CD4-positive, alpha-beta T cell treated with Interleukin-6 at 100 ng/mL for 8 hours (primary cell): ENCODE measurements at places on chromosomes 4 and X.
A peak's percentile ranks its signal among the peaks of the same experiment; 100 is the strongest.

- DNase-seq, result no peak
Measured at GRCh38 chr4:139841464-139842195, 176.0 kb downstream of the MGST2 start.

DNA sequence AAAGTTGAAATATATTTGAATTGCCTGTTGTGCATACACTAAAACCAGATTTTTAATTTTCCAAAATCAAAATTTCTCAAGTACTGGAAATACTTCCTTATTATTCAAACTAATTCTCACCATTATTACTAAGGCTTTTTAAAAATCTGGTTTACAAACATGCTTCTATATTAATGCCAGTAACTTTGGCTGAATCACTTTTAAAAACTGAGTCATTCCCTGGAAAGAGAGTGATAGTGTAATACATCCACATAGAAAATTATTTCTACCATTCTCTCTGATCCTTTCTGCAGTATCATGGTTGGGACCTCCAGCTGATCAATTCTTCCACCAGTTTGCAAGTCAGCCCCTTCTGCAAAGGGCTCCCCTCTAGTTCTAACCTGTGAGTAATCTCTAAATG lies 165.3 kb upstream of the FAM241A start:
- no peak for DNase-seq

DNA sequence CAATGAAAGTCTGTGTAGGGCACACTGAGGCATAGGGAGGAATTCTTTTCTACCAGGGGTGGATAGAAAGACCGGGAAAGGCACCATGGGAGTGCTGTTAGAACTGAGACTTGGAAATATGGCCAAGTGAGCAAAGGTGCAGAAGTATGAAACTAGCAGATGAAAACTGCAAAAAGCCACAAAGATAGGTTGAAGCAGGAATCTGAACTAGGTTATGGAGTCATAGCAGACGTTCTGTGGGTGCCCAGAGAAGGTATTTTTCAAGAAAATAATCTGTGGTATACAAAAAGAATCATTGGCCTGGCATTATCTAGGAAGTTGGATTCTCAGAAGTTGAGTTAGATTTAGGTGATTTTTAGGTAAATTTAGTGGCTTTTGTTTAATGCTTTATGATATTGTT lies 48.5 kb downstream of the SMAD1 start:
- no peak for DNase-seq

GRCh38 chr4:100728861-100729260 lies 211.0 kb upstream of the EMCN start:
- no peak for DNase-seq

DNA sequence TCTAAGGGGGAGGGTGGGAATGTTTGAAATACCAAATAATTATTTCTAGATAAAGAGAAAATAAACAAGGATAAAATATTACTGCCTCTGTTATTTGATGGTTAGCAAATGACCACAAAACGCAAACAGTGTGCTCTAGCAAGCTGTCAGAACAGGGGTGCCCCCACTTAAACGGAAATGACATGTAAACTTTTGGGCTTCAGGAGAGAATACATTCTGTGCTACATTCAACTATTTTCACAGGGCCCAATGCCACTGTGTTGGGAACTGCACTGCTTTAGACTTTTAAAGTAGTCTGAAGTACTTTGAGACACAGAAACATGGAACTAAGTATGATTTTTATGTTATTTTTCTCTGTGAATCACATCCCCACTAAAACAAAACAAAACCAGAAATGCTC lies 14.1 kb downstream of the CD40LG start:
- DNase-seq, result peak; percentile 36

DNA sequence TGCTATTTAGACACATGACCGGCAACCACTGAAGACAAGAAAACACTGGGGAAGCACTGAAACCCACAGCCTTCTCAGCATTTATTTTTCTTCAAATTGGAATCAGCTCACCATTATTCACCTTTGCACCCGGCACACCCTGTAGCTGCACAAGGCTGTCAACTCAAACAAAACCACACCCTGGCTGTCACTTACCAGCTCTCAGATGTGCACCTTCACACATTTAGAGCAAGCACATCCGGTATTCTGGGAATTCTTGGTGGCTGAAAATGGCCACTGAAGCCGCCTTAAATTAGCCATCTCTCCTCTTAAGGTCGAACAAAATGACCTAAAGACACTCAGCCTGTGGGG lies 5.9 kb downstream of the ZFYVE28 start:
- peak; percentile 79 for DNase-seq

GRCh38 chr4:169116270-169116901 lies 106.3 kb upstream of the CBR4 start:
- DNase-seq, result no peak

DNA sequence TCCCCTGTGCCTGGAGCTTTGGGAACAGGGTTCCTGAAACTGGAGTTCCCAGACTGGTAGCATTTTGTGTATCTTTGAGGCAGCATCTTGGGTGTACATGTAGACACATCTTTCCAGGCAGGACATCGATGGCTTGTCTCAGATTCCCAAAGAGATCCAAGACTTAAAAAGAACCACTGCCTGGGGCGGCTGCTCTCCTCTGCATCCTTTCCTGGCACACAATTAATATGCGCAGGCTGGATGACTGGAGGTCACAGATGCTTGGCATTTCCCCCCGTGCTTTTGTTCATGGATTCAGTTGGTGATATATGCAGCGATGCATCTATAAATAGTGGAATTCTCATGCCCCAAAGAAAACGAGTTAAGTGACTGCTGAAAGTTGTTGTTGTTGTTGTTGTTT lies 80.5 kb downstream of the CLDN34 start:
- no peak for DNase-seq

DNA sequence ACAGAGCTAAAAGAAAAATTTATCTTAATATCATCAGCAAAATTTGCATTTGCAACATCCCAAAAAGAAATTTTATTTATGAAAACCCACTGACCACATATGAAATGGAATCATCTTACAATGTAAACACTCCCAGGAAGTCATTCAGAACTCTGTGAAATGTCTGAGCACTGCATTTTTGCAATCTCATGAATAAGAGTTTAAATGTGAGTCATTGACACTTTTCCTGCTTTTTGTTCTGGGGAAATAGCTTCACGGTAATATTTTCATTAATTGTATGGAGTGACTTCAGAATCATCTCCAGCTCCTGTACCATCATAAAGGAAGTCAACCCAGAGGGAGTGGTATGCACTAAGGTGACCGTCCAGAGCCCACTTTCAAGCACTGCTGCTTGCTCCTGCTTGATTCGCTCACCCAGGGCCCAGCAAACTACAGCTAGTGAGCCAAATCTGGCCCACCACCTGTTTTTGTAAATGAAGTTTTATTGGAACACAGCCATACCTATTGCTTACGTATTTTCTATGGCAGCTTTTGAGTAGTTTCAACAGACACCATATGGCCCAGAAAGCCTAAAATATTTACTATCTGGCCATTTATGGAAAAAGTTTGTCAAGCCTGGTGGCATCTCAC lies 17.2 kb downstream of the EDNRA start:
- DNase-seq, result no peak

- no peak for DNase-seq
Measured at GRCh38 chr4:173212379-173212778, 43.8 kb downstream of the GALNT7 start.

DNA sequence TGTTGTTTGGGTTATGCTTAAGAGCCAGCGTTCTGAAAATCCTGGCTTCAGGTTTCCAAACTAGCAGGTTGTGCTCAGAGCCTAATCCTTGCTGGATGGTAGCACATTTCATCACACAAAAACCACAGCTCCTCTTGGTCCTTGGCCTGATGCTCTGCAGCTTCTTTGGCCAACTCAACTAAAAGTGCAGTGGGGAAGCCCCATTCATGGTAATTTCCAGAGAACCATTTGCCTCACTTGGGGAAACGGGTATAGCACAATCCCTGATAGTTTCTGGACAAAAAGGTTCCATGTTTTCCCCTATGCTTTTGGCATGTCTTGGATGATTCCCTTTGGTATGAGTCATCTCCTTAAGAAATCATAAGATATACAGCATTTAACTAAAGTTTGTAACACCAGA lies 78.7 kb downstream of the SYNPO2 start:
- no peak for DNase-seq

GRCh38 chr4:85995361-85995760 lies 364.5 kb downstream of the MAPK10 start:
- no peak for DNase-seq

- no peak for DNase-seq
Measured at GRCh38 chr4:76276813-76277212, 25.3 kb downstream of the FAM47E start.

- no peak for DNase-seq
Measured at GRCh38 chr4:56902703-56903102, 5.0 kb upstream of the REST start.

GRCh38 chr4:7323872-7324650 lies 110.7 kb downstream of the PSAPL1 start:
- no peak for DNase-seq

DNA sequence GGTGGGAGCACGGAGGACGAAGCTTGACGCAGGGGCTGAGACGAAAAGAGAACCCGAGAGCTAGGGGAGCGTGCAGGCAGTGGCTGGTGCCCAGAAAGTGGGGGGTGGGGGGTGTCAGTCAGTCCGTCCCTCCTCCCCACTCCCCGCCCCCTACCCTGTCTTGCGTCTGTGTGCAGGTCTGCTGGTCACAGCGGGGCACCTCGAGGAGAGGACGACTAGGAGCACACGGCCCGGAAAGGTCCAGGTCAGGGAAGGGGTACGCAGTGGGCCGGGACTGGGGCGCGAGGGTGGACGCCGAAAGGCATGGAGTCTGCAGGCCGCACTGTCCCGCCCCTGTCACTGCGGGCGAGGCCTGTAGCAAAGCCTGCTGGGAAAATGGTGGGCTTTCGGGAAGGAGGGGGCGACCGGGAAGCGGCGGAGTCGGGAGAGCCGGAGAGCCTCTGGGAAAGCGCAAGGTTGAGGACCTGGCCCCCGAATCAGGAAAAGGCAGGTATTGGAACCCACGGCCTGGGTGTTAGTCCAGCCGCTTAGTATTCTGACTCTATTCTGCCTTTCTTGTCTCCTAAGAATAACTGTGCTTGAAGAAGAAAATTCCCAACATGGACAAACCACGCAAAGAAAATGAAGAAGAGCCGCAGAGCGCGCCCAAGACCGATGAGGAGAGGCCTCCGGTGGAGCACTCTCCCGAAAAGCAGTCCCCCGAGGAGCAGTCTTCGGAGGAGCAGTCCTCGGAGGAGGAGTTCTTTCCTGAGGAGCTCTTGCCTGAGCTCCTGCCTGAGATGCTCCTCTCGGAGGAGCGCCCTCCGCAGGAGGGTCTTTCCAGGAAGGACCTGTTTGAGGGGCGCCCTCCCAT lies 769 bp downstream of the TCEAL1 start:
- no peak for DNase-seq

DNA sequence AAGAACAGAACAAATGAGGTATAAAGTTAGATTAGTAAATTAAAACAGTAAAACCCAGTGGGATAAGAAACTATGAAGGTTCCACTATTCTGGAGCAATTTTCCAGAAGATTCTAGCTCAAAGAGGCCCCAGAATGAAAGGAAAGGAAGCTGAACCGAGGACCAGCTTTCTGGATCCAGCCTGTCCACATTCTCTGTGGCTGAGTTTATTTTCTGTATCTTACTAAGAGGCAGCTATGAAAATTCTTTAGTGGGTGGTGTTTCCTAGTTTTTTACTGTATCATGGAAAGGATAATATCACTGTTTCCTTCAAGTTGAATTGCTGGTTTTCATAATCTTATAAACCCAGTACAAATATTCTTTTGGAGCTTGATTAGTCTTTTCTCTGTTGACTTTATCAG lies 11.8 kb downstream of the DAPP1 start:
- no peak for DNase-seq

DNA sequence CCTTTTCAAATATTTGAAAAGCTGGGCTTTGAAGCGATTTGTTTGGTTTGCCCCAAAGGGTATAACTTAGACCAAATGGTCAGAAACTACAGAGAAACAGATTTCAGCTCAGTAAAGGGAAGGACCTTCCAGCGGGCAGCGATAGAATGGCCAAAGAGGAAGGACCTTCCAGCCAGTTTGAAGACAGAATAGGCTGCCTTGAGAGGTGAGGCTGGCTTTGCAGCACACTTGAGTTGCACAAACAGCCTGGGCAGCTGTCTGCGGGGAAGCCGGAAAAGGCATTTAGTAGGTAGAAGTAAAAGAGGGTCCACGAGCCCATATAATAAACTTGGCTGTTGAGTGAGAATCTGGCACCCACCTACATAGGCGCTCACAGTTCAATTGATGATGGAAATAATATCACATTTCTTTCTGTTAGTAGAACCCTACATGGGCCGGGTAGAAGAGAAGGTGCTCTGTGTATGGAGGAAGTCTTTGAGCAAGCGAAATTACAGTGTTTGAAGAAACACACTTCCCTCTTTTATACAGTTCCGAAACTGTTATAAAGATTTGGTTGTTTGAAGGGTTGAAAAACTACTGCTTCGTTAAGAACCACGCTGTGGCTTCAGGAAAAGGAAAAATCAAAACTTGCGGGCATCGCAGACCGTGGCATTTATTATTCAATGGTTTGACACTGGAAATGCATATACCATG lies 75.0 kb upstream of the SORBS2 start:
- no peak for DNase-seq

GRCh38 chr4:171759274-171759673 lies 53.9 kb upstream of the GALNTL6 start:
- DNase-seq, result no peak

DNA sequence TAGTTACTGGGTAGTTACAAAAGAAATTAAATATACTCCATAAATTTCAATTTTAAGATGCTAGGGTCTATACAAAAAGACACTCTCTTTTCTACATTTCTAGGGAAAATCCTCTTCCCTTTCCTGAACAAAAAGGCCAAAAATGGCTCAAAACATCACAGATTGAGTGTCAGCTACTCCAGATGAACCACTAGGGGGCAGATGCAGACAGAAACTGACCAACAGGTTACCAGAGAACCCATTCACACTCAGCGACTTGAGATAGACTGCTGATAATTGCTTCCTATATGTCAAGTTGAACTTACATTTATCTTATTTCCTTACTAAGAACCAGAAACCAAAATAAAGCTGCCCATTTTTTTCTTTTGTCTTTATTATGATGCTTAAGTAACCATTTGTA lies 83.4 kb upstream of the MID1IP1 start:
- no peak for DNase-seq

- DNase-seq, result peak; percentile 9
Measured at GRCh38 chr4:37889849-37890800, 759 bp upstream of the TBC1D1 start.

DNA sequence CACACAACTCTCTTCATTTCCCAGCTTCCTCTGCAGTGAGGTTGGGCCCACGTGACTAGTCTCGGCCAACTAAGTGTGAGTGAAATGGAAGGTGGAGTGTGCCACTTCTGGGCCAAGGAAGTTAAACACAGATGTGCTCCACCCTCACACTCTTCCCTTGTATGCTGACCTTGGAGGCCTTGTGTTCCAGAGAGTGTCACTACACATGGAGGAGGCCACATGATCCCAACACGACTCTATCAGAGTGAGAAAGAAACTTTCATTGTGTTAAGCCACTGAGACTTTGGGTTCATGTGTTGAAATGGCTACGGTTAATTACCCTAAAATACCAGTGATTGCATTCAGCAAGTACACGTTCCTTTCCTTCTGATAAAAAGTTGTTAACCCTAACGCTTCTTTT lies 55.1 kb downstream of the TBC1D9 start:
- no peak for DNase-seq

GRCh38 chr4:6058531-6059374 lies 40.5 kb upstream of the C4orf50 start:
- DNase-seq, result no peak

- no peak for DNase-seq
Measured at GRCh38 chrX:5084279-5084678, 1144.4 kb downstream of the NLGN4X start.
